ENCODE measurements at places on chromosomes 12 and 14.
A peak's percentile ranks its signal among the peaks of the same experiment; 100 is the strongest.

GRCh38 chr12:71135812-71136176, 22.0 kb downstream of the TSPAN8 start:
- no peak for DNase-seq

DNA sequence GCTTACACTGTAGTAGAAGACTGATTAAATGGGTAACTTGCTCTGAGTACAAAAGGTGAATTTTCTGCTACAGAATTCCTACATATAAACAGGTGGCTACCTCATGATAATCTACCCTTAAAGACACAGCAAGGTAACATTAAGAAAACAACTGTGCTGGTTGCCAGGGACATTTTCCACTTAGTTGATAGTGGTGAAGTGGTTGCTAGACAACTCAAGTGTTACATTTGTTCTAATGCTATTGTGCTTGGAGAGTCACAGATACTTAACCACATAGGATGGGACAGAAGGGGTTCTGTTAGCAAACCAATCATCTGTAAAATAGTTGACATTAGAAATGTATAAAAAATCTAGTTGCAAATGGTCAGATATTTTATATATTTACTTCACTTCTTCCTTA, 870.3 kb upstream of the SEL1L start:
- no peak for DNase-seq

- no peak for DNase-seq
These were observed 5.7 kb downstream of the YBX3 start for GRCh38 chr12:10717410-10717809.

GRCh38 chr14:104746934-104747481, 5.9 kb upstream of the SIVA1 start:
- no peak for DNase-seq

GRCh38 chr12:117188961-117189724, 1.1 kb downstream of the FBXO21 start:
- peak; percentile 34 for DNase-seq

DNA sequence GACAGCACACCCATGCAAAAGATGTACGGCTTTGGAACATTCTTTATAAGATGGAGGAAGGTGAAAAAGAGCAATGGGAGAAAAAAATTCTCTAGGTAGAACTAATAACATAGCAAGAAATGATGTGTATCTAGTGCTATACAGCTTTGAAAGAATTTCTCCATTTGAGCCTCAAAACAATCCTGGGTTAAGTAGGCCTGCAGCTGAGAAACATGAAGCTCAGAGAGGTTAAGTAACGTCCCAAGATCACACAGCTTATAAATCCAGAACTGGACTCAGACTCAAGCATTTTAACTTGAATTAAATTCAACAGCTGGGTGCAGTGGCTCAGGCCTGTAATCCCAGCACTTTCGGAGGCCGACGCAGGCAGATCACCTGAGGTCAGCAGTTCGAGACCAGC, 32.9 kb downstream of the TTC7B start:
- no peak for DNase-seq

DNA sequence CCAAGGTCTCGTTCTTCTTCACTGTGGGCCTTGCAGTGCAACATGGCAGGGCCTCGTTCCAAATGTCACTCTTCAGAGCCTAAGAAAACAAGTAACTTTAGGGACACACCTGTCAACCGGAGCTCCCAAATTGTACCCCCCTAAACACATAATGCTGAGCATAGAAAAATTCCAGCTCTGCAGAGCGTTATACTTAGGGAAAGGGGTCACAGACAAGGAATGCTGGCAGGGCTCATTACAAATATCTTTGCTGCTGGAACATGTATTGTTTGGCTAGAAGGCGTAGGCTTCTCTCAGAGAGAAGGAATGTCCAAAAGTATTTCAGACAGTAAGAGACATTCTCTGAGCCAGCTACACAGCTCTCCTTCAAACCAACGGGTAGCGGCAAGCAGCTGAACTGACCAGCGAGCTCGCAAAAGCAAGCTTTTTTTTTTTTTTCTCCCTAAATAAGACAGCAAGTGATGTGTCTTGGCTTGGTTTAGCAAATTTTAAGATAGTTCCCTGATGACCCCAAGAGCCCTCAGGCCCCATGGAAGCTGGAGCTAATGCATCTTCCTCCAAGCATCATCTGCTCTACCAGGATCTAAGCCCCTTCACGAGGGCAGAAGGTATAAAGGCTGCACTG, 24.5 kb downstream of the SSH1 start:
- no peak for DNase-seq

- DNase-seq, result no peak
These were observed 201.3 kb upstream of the PRMT8 start for GRCh38 chr12:3289702-3290101.

GRCh38 chr14:20512177-20512905, 7.0 kb downstream of the RNASE10 start:
- no peak for DNase-seq

- no peak for DNase-seq
These were observed 26.0 kb downstream of the MYBPC1 start for GRCh38 chr12:101620762-101621133.
